Activated T-cell treated with anti-CD3 and anti-CD28 coated beads, Interleukin-2, amount 50 U/mL, for 72 hours (primary cell): ENCODE measurements at places on chromosomes 2 and 18. TPM values are rescaled to one million over a fixed set of nuclear protein-coding genes. Genes with fewer than 3 reads are reported as not detected.
A peak's percentile ranks its signal among the peaks of the same experiment; 100 is the strongest.

DNA sequence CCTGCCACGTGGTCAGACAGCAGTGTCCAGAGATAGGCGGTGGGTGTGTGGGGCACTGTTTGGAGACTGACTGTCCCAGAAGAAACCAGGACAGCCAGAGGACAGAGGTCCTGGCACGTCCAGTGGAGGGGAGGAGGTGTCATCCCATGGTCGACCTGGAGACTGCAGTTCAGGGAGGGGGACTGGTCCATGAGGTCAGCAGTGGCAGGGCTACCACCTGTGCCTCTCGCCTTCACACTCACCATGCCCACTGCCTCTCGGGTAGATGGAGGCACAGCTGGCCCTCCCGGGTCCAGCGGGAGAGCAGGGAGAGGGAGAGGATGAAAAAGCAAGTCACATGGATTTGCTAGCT lies 53.9 kb downstream of the INHBB start:
- H3K27me3 ChIP-seq: peaks cover 6% of the 10 kb centered on the region
- H3K4me1 ChIP-seq: no peaks in the 10 kb centered on the region
- no peak overlapping the region for H3K27ac ChIP-seq
- DNase-seq: no peak

- H3K36me3 ChIP-seq: peaks cover 57% of the 10 kb centered on the region
- peak overlapping the region; percentile 99 for H3K4me3 ChIP-seq
- H3K4me1 ChIP-seq: peaks cover 87% of the 10 kb centered on the region
- peak overlapping the region; percentile 99 for H3K27ac ChIP-seq
- no peaks in the 10 kb centered on the region for H3K27me3 ChIP-seq
These were observed 4.4 kb downstream of the XRCC5 start for GRCh38 chr2:216113572-216113971.

DCC gene
- total RNA-seq: not detected

- peaks cover 22% of the 10 kb centered on the region for H3K4me1 ChIP-seq
- H3K27ac ChIP-seq: peak overlapping the region; percentile 97
- DNase-seq: no peak
- no peaks in the 10 kb centered on the region for H3K36me3 ChIP-seq
These were observed 44.0 kb downstream of the MYL12B start for GRCh38 chr18:3305933-3306332.

ABCB11 gene
- not detected for total RNA-seq
